NCI-H1092 treated with DMSO at 0.1 percent for 48 hours (cell line): ENCODE measurements at places on chromosomes 2 and 18.

GRCh38 chr18:36195427-36196122, 8.3 kb downstream of the MOCOS start:
- no peak for DNase-seq

DNA sequence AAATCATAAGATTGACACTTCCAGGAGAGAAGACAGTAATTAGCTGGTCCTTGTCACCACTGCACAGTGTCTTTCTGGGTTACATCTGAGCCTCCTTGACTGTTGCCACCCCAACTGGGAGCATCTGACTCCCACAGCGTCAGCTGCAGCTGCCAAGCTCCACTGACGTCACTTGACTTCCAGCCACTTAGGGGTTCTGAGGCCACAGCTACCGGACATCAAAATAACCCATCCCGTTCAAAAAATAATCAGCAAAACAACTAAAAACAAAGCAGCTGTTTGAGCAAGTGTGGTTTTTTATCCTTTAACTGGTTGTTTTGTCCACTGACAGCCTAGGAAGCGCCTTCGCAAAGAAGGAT, 206.5 kb upstream of the AGAP1 start:
- no peak for DNase-seq

DNA sequence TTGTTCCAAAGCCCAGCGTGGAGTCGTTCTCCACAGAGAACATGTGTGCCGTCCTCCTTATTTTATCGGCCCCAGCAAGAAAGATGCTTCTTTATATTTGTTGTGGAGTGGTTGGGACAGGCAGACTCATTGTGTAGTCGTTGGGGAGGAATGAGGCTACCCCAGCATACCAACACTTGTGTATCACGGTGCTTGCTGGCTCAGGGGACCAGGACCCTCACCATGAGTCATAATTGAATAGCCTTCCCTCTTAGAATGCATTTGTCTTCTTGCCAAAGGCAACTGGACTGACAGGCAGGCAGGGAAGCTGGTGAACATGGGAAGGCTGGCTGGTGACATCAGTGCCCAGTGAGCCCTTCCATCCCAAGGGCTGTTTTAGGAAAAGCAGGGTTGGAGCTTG, 4.7 kb downstream of the CAPN10 start:
- no peak for DNase-seq

- DNase-seq, result no peak
Measured at GRCh38 chr18:3213300-3214059, 6.3 kb downstream of the MYOM1 start.

DNA sequence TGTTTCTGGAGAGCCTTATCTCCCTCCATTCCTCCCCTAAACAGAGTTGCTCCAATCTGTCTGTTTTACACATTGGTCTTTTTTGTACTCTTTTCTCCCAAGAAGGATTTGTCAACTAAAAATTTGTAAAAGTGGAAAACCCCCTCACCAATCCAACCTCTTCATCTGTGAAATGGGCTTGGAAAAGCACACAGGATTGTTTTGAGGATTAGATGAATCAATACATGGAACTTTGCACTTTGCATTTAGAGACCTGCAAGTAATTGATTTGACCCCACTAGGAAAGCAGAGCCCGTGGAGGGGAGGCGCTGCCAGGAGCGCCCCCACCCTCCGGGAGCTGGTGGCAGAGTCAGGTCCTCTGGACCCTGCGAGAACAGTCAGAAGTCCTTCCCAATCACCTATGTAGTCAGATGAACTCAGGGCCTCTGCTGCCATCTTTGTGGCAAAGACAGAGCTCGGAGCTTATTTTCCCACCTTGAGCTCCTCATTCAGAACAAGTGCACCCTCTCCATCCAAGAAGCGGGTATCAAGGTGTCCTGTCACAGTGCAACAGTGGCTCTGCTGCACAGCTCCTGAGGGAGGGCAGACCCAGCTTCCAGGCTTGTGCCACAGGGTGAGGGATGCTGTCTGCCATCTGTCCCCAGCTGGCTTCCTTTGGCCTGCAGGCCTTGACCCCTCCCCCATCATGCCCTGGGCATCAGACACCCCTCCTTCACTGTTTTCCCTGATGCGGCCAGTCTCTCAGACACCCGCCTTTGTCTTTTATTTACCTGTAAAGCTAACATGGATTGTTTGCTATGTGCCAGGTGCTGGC, 1.7 kb upstream of the TMEM185B start:
- DNase-seq, result no peak

GRCh38 chr2:219916726-219917440, 289.5 kb downstream of the SLC4A3 start:
- DNase-seq, result no peak

DNA sequence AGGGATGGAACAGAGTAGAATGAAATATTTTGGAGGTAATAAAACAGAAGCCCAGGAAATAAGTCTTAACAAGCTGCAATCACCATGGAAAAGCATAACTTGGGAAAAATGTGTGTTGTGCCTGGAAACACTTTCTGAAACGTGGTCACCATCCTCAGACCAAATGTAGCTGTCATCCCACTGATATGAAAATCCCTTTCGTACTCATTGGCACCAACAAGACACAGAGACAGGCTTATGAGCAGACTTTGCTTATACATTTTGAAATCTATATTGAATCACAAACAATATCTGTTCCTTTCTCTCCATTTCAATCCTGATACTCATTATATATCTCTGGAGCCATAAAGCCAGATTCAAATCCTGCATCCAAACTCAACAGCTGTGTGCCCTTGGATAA, 28.7 kb downstream of the MREG start:
- DNase-seq, result no peak

- DNase-seq, result peak; percentile 94
Measured at GRCh38 chr2:165469417-165469816, at the start of gene CSRNP3. TSS of gene CSRNP3 (plus strand) at chr2:165469698. CDS start at chr2:165595066, 125,368 bp downstream.

- DNase-seq, result no peak
Measured at GRCh38 chr18:71131918-71132317, 843.1 kb downstream of the SOCS6 start.

DNA sequence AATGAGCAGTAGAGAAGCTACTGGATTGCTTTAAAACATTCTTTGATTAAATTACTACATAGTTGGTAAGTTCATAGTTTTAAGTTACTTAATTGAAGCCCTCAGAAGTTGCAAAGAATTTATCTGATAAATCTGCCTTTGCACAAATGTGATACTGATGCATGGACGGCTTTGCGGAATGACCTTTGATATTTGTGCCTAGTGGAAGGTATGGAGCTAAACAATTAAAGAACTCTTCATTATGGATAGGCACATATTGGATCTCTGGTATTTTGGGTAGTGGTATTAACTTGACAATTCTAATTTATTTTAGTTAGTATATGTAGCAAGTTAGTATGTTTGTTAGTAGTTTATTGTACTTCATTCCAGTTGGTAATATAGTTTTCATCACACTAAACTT, 54.1 kb downstream of the CFAP210 start:
- DNase-seq, result no peak

DNA sequence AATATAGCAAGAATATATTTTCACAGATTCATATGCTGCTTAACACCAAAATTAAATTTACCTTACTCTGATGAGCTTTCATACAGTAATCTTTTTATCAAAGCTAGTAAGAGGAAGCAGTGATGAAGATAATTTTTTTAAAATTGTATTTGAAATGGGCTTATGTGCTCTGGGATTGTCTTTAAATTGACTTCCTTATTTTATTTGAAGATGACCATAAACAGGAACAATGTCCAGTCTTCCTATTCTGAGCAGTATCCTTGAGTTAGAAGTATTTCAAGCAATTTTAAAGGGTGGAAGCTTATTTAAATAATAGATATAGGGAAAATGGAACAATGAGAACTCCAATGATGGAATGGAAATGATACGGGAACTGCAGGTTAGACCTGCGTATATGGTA, 211.6 kb downstream of the MCFD2 start:
- no peak for DNase-seq

DNA sequence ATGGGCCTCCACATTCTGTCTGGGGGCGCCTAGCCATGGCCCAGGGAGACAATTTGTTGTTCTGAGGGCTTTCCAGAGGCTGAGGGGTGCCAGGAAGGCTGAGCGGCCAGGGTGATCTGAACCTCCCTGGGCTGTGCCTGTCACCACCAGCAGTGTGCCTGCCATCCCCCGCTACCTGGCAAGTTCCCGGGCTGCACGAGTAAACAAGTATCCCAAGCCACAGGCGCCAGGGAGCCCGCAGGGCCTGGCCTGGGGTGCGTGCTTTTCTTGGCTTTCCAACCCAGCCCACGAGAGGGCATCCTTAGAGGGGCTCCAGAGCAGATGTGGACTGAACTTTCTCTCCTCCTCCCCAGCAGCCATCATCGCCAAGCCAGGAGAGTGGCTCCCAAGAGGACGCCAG, 35.1 kb upstream of the B3GNT7 start:
- no peak for DNase-seq

GRCh38 chr2:119249311-119249710, 25.7 kb downstream of the STEAP3 start:
- DNase-seq, result no peak

DNA sequence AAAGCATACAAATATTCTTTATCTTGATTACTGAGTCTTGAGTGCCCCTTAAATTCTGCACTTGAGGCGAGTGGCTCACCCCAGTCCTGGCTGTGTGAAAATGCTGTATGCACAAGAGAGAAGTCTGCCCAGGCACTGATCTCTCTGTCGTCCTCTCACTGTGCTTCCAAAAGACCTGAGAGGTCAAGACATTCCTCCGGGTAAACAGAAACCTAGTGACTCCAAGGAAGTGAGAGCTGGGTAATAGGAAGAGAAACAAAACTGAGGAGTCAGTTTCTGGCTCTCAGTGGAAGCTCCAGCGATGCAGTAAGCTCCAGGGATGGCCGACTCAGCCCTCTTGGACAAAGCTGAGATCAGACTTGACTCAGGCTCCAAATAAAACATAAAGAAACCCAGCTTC, 70.9 kb downstream of the AAK1 start:
- DNase-seq, result no peak

DNA sequence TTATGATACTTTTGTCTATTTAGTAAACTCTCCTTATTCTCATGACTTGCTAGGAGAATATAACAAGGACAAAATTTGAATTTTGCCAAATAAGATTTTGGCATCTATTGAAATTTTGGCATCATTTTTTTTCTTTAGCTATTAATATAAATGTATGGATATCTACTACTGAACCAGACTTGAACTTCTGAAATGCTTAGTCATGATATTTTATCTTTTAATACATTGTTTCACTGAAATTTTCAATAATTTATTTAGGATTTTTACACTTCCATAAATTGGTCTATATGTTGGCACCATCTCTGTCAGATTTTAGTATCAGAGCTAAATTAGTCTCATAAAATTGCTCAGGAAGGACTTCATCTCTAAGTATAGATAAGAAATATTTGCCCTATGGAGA, 149.8 kb downstream of the CYP26B1 start:
- DNase-seq, result no peak

- peak; percentile 25 for DNase-seq
Measured at GRCh38 chr2:172094294-172095145, 8.2 kb downstream of the DLX2 start.

GRCh38 chr2:238441262-238442114, 14.8 kb downstream of the ASB1 start:
- DNase-seq, result no peak

GRCh38 chr2:240183006-240183874, 42.8 kb upstream of the OTOS start:
- no peak for DNase-seq

DNA sequence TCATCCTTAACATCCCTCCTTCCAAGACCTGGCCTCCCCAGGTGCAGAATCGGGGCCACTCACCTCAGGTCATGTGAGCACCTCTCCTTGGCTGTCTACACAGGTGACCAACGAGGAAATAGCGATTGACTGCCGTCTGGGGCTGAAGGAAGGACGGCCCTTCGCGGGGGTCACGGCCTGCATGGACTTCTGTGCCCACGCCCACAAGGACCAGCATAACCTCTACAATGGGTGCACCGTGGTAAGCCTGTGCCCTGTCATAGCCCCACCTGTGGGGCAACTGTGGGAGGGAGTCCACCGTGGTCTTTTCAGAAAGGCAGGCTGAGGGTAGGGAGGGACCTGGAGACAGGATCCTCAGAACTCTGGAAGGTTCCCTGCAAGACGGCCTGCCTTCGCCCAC, 54.3 kb downstream of the BOLA3 start:
- no peak for DNase-seq

DNA sequence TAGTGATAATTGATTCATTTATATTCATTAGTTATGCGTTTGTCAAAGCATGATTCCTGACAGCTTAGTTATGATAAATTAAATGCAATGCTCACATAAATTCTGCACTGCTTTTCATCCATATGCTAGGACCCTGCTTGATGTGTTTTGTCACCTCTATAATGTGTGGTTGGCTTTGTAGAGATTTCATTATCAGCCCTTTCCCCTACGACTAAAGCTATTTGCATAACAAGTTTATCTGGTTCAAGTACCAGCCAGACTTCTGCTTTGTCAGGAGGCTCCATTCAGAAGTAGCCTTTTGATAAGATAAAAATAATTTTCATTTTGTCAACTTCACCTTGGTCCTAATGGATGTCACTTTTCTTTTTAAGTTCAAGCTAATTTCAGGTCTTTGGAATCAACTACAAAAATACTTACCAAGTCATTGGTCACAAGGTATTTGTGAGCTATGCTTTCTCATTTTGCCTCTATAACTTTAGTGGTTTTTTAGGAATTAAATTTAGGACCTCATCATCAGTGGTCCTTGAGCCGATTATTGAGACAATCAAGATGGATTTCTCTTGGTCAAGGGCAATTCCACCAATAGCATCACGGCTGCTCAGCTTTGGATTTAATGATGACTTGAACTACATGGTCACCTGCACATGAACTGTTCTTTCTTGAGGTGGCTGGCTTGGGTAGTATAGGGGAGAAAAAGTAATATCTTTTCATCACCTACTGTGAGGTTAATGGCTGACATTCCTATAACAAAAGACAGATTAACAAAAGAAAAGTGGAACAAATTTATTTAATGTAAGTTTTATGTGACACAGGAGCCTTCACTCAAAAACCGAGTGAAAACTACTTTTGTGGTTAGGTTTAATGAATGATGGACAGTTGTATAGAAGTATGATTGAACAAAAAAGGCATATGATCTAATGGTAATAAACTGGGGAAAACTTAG, 162.1 kb downstream of the MYO3B start:
- DNase-seq, result no peak

DNA sequence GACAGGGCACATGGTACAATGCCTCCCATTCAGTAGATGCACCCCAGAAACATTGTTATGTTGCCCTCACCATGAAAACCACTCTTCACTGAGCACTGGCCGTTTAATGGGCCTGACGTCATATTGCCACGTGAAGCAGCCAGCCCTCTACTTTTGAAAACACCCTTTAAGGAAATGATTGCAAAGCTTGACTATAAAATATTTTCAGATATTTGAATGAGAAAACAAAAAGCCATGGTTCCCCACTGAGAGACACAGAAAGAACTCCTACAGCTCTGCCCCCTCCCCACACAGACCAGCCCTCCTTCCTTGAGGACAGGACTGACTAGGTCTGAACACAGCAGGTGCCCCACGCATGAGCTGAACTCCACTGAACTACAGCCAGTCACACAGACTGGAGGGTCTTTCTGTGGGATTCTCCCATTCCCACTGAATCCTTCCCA, 349.1 kb downstream of the ANAPC1 start:
- no peak for DNase-seq

DNA sequence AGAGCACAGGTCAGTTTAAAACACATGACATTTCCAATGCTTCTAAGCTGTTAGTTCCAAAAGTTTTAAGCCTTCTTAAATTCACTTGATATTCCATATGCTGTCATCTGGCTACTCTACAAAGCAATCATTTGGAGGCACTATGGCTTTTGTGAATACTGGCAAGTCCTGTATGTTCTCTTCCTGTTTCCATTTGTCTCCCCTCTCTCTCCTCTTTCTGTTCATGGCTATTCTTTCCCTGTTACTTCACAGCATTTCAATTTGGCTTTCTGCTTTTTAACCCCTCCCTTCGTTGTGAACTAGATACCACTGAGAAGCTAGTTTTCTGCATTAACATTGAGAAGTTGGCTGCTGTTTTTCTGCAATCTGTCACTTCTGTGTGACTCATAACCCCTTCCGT, 1337.2 kb upstream of the CELF4 start:
- no peak for DNase-seq
